ENCODE measurements at places on chromosomes 12 and 14.

- no peak for DNase-seq
Observed at GRCh38 chr14:102209224-102209966, 69.7 kb downstream of the WDR20 start.

GRCh38 chr14:66105815-66106214 is 380.4 kb upstream of the CCDC196 start:
- DNase-seq, result no peak

- DNase-seq, result no peak
Observed at GRCh38 chr14:96272777-96273473, 16.9 kb downstream of the BDKRB1 start.

- DNase-seq, result peak; percentile 48
Observed at GRCh38 chr12:9331218-9331626, 123.0 kb upstream of the PZP start.

GRCh38 chr12:989051-989450 is 2.0 kb upstream of the ERC1 start:
- no peak for DNase-seq

GRCh38 chr14:24368562-24369252 is 723 bp downstream of the NFATC4 start:
- DNase-seq, result no peak

DNA sequence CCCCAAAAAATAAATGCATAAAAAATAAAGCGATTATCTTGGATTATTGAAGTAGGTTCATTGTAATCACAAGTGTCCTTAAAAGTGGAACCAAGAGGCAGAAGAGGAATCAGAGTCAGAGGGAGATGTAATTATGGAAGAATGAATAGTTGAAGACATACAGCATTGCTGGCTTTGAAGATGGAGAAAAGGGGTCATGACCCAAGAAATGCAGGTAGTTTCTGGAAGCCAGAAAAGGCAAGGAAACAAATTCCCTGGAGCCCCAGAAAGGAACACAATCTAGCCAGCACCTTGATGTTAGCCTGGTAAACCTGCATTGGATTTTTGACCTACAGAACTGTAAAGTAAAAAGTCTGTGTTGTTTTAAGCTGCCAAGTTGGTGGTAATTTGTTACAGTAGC is 57.5 kb upstream of the PTGR2 start:
- DNase-seq, result no peak

DNA sequence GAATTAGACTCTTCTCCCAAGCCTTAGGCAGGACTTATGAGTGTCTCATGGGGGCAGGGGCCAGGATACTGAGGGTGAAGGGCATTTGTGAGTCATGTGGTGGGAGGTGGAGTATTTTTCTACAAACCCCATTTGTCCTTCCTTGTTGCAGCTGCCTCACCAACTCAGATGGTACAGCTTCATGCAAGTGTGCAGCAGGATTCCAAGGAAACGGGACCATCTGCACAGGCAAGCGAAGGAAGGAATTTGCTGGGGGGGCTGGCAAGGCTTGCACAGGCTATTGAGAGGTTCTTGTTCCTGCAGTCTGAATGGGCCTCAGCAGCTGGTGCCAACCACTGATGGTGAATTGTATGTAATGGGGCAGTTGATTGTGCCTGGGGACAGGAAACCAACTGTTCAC is 125.1 kb downstream of the STAB2 start:
- no peak for DNase-seq

- no peak for DNase-seq
Observed at GRCh38 chr12:79597910-79598309, 92.9 kb downstream of the PAWR start.

DNA sequence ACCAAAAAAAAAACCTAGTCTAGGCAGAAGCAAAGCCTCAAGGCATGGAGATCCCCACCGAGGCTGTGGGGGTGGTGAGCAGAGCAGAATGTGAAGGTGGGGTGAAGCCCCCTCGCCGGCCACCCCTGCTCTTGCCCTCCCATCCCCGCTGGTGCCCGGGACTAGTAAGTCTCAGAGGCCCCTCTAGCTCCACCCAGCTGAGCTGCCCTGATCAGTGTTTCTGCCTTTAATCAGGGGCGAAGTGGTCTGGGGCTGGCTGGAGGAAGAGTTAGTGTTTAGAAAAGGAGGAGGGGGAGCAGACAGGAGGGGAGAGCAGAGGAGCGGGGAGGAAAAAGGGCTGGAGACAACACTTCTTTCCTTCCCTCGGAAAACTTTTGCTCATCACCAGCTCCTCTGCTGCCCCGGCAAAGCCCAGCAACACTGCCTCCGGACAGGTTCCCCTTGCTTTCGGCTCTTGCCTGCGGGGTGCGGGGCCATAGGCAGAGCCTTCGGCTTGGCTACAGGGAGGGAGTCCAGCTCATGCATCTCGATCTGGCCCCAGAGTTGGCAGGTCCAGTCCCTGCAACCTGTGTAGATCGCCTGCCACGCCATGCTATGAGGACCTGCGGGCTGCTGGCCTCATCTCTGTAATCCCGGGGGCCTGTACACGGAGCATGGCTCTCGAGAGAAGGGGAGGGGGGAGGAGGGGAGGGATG is 3.4 kb upstream of the DLK1 start:
- no peak for DNase-seq

DNA sequence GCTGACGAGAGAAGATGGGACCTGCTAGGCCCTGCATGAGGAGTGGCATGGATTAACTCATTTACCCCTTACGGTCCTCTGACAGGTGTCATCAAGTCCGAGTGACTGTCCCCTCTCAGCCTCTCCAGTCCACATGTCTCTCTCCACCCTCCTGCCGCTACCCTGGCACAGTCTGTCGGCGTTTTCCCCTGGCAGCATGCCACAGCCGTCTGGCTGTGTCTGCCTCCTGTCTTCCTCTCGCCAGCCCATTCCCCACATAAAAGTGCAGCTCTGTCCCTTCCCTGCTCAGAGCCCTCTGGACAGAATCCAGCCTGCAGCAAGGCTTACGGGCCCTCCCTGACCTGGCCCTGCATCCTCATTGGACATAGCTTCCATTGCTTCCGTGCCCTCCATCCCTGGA is 45.6 kb downstream of the UBE3B start:
- DNase-seq, result no peak

DNA sequence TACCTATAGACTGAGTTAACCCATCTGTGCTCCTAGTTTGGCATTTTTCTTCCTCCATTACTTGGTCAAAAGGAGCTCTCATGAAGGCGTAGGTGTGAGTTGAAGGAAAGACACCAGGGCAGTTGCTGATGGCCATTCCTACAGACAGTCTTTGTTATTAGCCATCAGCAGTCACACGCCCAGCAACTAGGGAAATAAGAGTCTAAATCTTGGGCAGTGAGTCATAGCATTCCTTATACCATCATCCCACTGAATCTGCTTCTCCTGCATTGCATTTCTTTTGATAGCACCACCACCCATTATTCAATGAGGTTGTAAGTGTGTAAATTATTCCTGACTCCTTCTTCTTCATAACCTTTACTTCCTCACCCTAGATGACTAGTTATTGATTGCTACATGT is 150.9 kb upstream of the IGF1 start:
- no peak for DNase-seq

GRCh38 chr12:114448618-114448933 is 42.6 kb upstream of the TBX5 start:
- DNase-seq, result no peak

- no peak for DNase-seq
Observed at GRCh38 chr14:38556252-38556651, 300.4 kb upstream of the CLEC14A start.

- no peak for DNase-seq
Observed at GRCh38 chr12:19704966-19705365, 265.7 kb downstream of the AEBP2 start.

DNA sequence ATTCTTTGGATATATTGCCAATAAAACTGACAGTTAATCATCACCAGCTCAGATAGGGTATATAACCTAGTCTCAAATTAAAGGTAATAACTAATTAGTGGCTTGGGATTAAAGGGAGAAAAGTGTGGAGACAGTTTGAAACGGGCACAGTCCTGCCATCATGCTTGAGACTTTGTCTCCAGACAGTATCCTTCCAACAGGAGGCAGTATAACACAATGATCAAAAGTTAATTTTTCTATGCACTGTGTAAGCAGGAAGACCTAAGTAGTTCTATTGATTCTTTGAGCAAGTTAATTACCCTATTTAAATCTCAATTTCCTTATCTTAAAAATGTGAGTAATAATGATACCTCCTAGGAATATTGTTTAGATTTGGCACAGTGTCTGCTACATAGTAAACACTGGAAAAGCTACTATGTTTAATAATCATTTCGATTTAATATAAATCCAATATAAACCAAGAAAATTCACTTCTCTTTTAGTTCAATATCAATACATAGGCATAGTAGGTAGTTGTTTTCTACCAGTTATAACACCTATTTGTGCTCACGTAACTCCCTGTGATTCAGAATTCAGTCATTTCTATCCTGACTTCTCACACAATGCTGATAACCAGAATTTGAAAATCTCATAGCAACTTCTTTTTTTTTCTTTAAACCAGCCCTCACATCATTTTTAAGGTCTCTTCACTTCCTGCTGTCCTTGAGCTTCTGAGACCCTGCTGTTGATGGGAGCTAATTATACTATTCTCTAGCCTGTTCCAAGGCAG is 53.7 kb downstream of the GALNT4 start:
- DNase-seq, result no peak

DNA sequence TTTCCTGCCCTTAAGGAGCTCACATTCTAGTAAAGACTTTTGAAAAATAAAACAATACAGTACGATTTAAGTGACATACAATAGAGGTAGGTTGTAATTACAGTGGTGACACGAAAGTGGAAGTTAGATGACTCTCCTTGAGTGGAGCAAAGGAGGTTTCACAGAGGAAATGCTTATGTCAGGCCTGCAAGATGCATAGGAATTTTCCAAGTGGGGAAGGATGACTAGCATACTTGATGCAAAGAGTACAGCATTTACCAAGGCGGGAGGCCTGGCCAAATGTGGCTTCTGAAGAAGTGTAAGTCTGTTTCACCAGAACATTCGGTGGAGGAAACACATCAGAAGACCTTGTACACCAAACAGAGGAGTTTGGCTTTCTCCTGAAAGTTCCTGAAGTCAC is 55.2 kb downstream of the ERO1A start:
- no peak for DNase-seq
